ENCODE measurements at places on chromosomes 4 and X.

DNA sequence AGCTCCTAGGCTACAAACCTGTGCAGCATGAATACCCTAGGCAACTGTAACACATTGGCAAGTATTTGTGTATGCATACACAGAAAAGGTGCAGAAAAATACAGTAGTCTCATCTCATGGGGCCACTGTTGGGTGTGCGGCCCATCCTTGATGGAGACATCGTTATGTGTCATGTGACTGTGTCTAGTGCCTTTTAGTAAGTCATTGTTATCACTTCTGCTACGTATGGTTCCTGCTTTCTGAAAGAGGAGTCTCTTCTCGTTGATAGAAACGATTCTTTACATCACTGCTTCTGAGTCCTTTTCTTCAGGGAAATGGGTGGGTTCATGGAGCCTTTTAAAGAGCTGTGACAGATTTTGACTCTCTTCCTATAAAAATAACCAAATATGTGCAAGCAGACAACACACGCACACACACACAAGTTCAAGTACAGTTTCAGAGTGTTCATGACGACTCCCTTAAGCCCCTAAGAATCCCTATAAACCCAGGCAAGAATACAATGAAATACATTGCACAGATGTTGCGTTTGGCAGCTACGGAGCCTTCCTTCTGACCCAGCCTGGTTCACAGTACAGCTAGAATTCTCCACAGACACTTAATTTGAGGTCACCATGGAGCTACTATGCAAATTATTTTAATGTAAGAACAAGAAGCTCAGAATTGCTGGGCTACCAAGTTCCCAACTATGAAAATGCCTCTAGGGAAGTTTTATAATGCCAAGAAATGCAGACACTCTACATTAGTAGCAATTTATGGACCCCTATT, 10.2 kb upstream of the STK32B start:
- no peak for DNase-seq

DNA sequence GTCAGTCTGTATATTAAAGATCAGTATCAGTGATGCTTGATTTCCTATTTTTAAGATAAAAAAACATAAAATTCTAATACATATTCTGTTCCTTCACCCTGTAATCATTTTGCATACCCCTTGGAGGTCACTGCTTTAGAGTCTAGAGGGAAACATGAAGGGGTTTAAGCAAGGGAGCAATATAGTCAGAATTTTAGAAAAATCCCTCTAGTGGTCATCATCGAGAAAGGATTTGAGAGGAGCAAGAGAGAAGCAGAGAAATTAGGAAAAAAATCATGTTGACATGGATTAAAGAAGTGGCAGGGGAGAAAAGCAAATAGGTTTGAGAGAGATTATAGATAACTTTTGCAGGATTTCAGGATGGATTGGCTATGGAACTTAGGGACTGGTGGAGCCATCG, 11.1 kb downstream of the APEX2 start:
- no peak for DNase-seq

- DNase-seq, result no peak
Observed at GRCh38 chr4:138334346-138335016, 92.3 kb upstream of the SLC7A11 start.

- DNase-seq, result peak; percentile 31
Observed at GRCh38 chrX:153609917-153610835, 11.2 kb upstream of the CCNQ start.

GRCh38 chr4:6417516-6418050, 54.8 kb downstream of the PPP2R2C start:
- no peak for DNase-seq

- no peak for DNase-seq
Observed at GRCh38 chrX:6184900-6185515, 43.7 kb downstream of the NLGN4X start.

DNA sequence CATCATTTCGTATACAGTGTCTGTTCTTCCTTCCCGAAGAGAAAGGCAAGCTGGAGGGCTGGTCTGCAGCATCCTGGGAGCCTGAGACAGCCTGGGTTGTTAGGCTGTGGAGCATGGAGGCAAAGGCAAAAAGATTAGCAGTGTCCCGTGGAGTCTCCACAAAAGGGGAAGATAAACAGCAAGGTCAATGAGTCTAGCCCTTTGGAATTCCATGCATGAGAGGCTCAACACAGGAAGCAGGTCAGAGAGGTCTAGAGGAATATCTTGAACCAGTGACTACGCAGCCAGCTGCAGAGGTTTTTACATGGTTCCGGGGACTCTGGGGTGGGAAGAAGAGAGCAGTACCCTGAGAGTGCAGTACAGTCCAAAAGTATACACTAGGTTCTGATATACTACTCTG, 12.2 kb upstream of the MCF2 start:
- DNase-seq, result no peak

- no peak for DNase-seq
Observed at GRCh38 chrX:50093625-50094024, 107.2 kb downstream of the AKAP4 start.

DNA sequence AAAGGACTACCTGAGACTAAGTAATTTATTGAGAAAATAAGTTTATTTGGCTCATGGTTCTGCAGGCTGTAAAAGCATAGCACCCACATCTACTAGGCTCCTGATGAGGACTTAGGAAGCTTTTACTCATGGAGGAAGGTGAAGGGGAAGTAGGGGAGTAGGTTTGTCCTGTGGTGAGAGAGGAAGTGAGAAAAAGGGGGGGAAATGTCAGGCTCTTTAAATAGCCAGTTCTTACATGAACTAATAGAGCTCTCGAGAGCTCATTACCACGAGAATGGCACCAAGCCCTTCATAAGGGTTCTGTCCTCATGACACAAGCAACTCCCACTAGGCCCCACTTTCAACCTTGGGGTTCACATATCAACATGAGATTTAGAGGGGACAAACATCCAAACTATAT, 125.5 kb upstream of the NRK start:
- no peak for DNase-seq

DNA sequence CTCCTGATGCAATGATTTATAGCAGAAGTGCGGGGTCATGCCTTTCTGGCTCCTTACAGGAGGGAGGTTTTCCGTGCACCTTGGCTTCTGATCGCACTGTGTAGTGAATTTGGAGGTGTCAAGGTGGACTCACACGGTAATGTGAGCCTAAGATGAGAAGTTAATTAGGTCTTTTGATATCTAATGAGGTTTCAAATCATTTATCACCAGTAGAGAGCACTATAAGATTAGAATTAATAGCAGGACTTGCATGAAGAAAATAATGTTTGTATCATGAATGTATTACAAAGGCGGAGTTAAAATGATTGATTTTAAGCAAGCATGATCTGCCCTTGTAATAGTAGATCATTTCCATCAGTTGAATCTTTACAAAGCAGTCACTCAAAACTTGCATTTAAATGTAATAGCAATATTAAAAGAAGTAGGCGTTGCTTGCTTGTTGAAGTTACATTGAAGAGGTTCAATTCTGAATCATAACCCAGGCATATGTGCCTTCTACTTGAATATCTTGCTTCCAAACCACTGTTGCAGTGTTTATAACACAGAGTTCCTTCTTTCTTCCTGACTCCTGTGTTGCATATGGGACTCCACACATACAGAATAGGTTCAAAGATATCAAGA, 152.1 kb downstream of the FMR1NB start:
- DNase-seq, result no peak

GRCh38 chr4:155780775-155781174, 22.0 kb downstream of the GUCY1B1 start:
- DNase-seq, result no peak

- DNase-seq, result no peak
Observed at GRCh38 chr4:19575924-19576323, 675.8 kb upstream of the SLIT2 start.

GRCh38 chrX:69603566-69604194, 12.2 kb upstream of the EDA start:
- no peak for DNase-seq

GRCh38 chrX:11050013-11050412, 61.1 kb upstream of the HCCS start:
- no peak for DNase-seq

GRCh38 chr4:169437299-169438047, 166.7 kb upstream of the SH3RF1 start:
- DNase-seq, result no peak

DNA sequence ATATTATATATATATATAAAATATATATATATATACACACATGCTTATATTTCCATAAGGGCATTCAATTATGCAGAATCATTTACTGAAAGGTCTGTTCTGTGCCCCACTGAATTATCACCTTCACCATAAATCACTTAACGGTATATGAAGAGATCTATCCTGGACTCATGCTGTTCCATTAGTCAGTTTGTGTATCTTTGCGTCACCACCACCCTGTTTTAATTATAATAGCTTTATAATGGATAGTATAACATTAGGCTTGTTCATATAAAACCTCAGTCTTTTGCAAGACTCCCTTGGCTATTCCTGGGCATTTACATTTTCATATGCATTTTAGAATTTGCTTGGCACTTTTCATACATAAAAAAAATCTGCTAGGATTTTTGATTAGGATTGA, 19.1 kb downstream of the WDR17 start:
- DNase-seq, result no peak

DNA sequence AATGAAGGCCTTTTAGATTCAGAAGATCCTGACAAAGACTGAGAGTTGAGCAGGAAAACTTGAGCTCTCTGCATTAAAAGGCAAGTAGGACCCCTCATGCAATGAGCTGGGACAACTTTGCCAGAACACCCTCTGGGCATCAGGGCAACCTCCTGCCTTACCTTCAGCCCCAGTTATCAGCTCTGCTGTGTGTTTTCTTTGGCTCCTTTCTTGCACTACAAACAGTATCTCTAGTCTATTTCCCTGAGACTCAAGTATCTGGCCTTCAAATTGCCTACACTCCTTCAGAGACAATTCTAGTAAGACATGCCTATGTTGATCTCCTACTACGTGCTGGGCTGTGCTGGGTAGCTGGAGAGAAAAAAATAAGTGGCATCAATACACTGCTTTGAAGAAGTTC, 192.2 kb downstream of the MID1IP1 start:
- no peak for DNase-seq

DNA sequence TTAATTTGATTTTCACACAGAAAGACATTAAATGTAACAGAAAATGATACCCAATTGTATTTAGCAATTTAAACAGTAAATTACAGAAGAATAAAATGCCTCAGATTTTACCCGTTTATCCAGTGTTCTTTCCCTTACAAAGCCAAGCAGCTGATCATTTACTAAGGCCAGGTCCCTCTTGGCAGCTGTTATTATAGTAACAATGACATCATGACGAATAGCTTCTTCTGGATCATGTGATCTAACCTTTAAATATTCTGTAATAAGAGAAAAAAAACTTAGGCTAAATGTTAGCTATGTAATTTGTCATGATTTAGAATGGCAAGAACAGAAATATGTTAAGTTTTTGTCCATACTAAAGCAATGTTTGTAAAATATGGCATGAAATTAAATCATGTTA, 69.4 kb downstream of the PDS5A start:
- DNase-seq, result no peak

- DNase-seq, result no peak
Observed at GRCh38 chr4:184408684-184409081, 65.7 kb downstream of the IRF2 start.

GRCh38 chr4:180860089-180860720, 1383.0 kb upstream of the TENM3 start:
- DNase-seq, result no peak

DNA sequence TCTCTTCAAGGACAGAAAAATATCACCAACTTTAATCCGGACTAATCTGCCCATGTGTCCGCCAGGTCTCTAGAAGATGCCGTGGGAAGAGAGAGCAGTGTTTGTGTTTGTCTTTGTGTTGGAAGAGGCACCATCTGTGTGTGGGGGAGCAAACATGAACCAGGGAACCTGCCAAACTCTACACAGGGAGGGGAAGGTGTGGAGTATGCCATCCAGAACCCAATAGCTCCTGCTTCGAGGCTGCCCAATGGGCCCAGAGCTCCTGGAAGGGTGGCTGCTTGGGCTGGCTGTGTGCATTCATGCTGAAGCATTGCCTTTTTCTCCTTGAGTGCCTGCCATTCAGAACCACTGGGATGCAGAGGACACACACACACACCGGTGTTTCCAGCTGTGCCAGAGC, 536.2 kb downstream of the MID1IP1 start:
- no peak for DNase-seq

GRCh38 chr4:139368998-139369397, 66.7 kb upstream of the NDUFC1 start:
- DNase-seq, result no peak

GRCh38 chr4:84887824-84888223, 78.7 kb downstream of the WDFY3 start:
- no peak for DNase-seq

DNA sequence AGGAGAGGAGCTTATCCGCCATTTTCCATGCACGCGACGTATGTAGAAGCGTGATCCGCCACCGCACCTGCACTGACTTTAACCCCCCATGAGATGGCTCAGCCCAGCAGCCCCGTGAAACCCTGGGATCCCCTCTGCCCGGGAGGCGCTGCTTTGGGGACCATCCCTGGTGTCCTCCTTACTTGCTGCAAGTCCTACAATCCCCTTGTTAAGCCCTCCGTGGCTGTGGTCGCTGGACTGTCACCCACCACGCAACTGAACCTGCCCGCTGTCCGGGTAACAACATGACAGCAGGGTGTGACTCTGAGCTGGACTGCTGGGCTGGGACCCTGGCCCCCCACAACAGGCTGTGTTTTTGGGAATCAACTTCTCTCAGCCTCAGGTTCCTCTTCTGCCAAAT, 44.7 kb upstream of the MAN2B2 start:
- no peak for DNase-seq

DNA sequence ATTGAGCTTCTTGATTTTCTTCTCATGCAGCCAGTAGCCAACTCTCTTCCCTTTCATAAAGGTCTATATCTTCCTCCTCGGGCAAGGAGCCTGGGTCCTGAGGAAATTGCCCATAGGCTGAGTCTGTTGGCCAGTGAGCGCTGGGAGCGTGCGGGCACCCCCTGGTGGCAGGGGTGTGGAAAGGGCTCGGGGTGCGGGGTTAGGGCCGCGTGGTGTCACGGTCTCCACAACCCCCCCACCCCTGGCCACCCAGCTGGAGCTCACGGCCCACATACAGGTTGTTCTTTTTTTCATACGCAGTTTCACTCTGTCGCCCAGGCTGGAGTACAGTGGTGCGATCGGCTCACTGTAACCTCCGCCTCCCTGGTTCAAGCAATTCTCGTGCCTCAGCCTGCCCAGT, 13.1 kb downstream of the RBM10 start:
- DNase-seq, result no peak

- DNase-seq, result no peak
Observed at GRCh38 chrX:44871114-44871645, 1.8 kb upstream of the KDM6A start.

DNA sequence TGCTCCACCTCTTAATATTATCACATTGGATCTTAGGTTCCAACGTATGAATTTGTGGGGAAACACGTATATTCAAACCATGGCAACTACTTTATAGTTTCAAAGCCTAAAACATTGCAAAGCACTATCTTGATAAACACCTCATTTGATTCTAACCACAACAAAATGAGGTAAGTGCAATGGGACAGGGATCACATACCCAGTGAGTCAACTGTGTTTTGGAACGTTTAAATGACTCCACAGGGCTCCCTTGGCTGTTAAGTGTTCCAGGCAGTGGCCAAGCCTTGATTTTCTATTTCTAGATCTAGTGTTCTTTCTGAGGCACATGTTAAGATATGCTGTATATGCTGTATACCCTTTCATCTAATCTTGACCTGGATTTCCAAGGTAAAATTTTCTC, 54.5 kb upstream of the C1QTNF7 start:
- DNase-seq, result no peak

GRCh38 chrX:111181951-111182350, 86.0 kb downstream of the PAK3 start:
- no peak for DNase-seq

GRCh38 chr4:139279760-139280620, at the start of gene MGARP:
TSS of gene MGARP (minus strand) at chr4:139280225. CDS start at chr4:139280158, 67 bp downstream.
- no peak for DNase-seq
